ENCODE measurements at places on chromosomes 6 and 20.

- no peak for DNase-seq
Observed at GRCh38 chr6:22036275-22036674, 260.6 kb downstream of the PRL start.

GRCh38 chr6:102298051-102298450 lies 904.5 kb downstream of the GRIK2 start:
- DNase-seq, result no peak

DNA sequence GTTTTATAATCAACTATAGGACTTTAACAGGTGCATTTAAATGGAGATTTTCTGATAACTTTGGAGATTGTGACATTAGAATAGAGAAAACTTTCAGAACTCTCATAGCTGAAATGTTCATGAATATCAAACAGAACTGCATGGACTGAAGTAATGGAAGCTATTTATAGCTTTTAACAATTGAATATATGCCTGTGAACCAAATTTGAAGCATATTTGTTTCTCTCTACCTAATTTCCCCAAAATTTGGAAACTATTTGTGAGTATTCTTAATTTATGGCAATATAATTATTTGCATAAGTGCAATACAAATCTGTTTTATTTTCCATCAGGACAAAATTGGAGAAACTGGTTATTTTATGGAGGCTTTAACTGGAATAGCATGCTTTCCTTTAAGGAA lies 96.6 kb downstream of the PLG start:
- DNase-seq, result no peak

GRCh38 chr6:47372318-47372717 lies 62.6 kb upstream of the TNFRSF21 start:
- no peak for DNase-seq

DNA sequence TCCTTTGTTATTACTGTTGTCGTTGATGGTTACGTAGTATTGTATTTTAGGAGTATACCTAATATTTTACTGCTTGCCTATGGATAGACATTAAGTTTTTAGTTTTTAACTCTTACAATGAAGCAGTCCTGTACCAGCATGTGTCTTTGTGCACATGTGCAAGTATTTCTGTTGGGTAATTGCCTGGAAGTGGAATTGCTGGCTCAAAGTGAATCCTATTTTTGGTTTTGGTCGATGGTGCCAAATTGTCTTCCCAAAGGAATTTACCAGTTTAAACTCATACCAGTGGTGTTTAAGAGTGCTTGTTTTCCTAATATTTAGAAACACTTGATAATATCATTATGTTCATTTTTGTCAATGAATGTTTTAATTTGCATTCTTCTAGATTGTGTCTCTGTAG lies 75.5 kb downstream of the ANKS1A start:
- DNase-seq, result no peak

GRCh38 chr20:20820785-20821483 lies 108.5 kb upstream of the RALGAPA2 start:
- no peak for DNase-seq

DNA sequence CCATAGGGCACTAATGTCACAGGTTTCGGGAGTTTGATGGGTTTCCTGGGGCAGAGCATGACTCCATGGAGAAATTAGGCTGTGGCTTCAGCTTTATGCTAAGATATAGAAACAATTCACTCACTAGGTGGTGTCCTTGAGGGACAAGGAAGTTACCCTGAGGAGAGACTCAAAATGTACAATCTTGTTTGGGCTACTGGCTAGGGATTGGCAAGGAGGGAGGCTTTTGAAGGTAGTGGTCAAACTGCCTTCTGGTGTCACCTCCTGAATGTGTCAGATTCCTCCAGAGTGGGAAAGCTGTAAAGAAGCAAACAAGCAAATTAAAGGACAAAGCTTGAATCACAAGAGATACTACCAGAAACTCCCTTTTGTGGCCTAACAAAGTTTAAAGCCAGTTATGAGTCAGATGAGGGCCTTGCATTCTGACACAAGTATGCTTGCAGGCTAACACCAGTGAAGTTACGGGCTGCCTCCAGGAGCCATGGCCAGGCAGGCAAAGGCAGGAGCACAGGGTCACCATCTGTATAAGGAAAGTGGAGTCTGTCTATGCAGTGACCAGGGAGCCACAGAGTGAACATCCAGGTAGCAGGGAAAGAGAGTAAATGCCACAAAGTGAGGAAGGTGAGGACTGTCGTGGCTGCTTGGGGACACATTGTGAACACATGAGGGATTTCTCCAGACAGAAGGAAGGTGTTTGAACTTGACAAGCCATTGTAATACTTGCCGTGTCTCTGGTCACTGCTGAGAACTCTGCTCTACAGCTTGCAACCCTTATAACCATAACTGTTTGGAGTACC lies 107.7 kb upstream of the DTNBP1 start:
- DNase-seq, result no peak

- DNase-seq, result no peak
Observed at GRCh38 chr6:161908872-161909271, 635.0 kb upstream of the AGPAT4 start.

DNA sequence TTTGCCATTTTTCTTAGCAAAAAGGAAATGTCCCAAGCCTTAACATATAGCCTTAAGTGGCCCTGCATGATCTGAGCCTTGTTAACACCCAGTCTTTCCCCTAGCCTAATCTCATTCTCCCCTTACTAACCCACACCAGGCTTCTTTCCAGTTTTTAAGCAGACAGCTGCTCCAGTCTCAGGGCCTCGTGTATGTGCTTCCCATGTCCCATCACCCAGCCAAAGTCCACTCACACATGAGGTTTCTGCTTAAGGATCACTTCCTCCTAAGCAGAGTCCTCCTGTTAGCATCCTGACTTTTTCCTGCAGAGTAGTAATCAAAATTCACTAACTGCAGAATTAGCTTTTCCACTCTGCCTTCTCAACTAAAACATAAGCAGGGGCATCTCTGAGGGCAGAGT lies 96.1 kb downstream of the SMLR1 start:
- DNase-seq, result no peak

GRCh38 chr20:48683467-48684175 lies 144.2 kb downstream of the PREX1 start:
- no peak for DNase-seq

- DNase-seq, result no peak
Observed at GRCh38 chr6:157226761-157227160, 96.6 kb downstream of the TMEM242 start.

GRCh38 chr20:10771435-10772140 lies 97.8 kb upstream of the JAG1 start:
- no peak for DNase-seq

DNA sequence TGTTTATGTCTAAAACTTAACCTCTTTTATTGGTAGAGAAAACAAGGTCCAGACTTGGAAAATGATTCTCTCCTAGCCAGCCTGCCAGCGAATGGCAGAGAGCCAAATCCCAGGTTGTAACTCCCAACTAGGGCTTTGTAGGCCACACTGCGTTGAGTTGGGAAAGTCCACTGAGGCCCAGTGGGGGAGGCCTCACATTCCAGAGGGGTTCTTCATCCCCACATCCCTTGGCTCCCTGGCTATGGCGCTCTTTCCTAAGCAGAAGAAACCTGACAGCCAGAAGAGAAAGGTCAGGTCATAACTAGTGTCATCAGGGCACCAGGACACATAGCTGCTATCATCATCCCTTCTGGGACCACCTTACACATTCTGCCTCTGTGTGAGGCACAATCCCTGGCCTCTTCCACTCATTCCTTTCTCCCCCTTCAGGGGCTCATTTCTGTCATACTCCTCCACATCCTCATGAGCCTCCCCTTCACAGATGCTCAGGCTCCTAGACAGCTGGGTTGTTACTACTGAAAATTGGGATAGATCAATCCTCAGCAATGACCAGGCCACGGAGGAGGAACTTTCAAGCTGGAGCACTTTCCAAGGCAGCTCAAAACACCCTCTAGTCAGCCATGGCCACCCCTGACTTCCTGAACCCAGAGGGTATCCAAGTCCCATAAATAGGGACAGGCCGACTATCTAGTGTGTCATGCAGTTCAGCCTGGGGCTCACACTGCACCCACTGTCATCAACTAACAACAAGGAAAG lies 48.6 kb downstream of the TCP11 start:
- DNase-seq, result no peak

- no peak for DNase-seq
Observed at GRCh38 chr6:111409430-111409829, 73.6 kb downstream of the REV3L start.

- no peak for DNase-seq
Observed at GRCh38 chr6:71721642-71722041, 164.7 kb upstream of the RIMS1 start.

GRCh38 chr6:13004601-13005000 lies 288.0 kb downstream of the PHACTR1 start:
- DNase-seq, result no peak

DNA sequence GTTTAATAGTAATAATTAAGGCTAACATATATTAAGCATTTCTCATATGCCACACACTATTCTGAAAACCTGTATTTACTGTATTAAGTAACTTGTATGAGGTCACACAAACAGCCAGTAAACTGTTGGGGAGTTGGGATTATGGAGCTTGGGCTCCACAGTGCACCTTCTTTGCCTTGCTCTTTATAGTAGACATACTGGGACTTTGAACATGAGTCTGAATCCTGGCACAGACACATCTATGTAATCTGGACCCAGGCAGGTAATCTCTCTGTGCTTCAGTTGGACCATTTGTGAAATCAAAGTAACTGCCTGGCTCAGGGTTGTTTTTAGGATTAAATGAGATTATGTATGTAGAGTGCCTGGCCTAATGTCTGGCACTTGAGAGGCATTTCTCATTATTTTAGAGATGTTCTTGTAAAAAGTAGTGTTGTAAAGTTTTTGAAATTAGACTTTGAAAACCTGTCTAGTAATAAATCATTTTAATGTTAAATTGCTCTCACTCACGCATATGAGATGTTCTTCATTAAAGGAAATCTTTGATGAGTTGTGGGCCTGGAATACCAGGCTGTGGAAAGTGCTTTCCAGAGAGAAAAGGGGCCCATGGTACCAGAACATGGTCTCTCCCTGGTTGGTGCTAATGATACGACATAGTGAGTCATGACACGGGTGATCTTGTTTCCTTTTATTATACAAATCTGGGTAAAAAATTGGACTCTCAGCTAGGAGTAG lies 34.3 kb downstream of the LRRC1 start:
- no peak for DNase-seq

DNA sequence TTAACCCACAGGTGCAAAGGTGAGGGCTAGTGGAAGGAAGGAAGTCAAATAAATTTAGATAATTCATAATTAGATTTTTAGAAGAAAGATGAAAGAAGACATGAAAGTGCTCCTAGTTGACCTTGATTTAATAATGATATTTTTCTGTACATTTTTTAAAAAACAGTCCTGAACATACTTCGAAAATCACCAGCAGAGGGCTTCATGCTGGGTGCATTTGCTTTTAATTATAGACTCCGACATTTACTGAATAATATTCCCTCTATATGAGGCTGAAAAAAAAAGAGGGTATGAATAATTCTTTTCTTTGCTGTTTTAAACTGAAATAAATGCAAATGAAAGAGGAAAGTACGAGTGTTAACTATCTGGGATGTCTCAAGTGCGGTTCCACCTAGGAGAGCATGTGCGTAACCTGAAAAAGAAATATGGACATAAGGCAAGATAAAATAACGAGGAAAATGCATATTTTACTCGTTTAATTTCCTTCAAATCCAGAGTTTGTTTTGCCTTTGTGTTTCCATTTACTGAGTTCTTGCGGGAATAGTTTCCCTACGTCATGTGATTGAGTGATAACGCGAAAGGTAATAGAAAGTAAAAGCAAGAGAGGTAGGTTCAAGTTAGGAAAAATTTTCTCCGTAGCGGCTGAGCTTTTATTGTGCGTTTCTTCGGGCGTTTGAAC lies 3.1 kb upstream of the TFAP2B start:
- no peak for DNase-seq

- peak; percentile 58 for DNase-seq
Observed at GRCh38 chr6:27078734-27079357, 168.7 kb upstream of the PRSS16 start.

DNA sequence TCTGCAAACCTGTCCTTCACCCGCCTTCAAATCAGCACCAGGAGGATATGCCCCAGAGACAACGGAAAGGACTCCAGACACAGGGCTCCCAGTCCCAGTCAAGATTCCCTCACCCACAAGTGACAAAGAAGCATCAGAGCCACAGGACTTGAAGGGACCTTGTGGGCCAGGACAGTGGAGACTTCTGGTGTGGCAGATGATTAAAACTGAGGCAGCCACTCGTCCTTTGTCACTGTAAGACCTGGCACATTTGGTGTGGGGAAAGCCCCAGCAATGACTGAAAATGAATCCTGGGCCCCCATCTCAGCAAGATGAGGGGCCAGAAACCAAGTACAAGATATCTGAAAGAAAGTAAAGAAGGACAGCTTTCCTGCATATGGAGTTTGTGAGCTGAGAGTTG lies 15.6 kb upstream of the GMPR start:
- DNase-seq, result no peak

DNA sequence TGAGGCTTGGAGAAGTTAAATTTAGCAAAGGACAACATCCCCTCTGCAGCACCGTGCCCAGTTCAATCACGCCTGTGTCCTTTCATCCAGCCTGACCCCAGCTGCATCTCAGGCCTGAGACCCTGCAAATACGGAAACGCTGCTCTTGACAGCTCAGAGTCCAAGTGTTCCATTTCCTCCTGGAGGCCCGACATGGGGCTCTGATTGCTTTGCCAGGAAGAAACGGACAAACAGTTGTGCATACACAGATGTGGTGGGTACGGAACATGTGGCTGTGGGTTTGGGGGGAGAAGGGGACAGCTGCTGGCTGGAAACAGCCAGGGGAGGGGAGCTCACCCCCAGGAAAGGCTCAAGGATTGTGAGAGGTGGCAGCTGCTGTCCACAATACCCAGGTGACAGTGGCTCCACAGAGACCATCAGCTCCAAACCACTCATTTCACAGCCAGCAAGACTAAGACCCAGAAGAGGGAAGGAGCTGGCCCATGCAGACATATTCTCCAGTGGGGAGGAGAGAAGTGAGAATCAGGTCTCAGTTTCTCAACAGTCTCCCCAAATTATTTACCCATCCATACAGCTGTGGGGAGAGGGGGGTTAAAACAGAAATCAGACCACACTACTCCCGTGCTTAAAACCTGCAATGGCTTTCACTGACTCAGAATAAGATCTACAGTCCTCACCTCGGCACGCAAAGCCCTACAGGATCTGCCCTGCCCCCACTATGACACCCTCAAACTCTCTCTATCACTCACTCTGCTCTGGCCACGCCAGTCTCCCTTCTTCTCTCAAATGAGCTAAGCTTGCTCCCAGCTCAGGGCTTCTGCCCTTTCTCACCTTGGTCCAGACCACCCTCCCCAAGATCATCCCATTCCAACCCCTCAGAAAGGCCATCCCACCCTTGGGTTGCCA lies 89.1 kb downstream of the PREX1 start:
- DNase-seq, result peak; percentile 36

Measured in CD4-positive, alpha-beta T cell treated with Interleukin-10 for 1 hour (primary cell).